ENCODE measurements at places on chromosomes 6 and 20. TPM values are rescaled to one million over a fixed set of nuclear protein-coding genes. Genes with fewer than 3 reads are reported as not detected.

- no peak for DNase-seq
Observed at GRCh38 chr20:9027626-9028025, 41.3 kb upstream of the PLCB4 start.

- DNase-seq: no peak
Observed at GRCh38 chr6:155993240-155993639, 537.6 kb upstream of the NOX3 start.

- no peak for DNase-seq
Observed at GRCh38 chr6:142756215-142756630, 188.8 kb downstream of the HIVEP2 start.

DNA sequence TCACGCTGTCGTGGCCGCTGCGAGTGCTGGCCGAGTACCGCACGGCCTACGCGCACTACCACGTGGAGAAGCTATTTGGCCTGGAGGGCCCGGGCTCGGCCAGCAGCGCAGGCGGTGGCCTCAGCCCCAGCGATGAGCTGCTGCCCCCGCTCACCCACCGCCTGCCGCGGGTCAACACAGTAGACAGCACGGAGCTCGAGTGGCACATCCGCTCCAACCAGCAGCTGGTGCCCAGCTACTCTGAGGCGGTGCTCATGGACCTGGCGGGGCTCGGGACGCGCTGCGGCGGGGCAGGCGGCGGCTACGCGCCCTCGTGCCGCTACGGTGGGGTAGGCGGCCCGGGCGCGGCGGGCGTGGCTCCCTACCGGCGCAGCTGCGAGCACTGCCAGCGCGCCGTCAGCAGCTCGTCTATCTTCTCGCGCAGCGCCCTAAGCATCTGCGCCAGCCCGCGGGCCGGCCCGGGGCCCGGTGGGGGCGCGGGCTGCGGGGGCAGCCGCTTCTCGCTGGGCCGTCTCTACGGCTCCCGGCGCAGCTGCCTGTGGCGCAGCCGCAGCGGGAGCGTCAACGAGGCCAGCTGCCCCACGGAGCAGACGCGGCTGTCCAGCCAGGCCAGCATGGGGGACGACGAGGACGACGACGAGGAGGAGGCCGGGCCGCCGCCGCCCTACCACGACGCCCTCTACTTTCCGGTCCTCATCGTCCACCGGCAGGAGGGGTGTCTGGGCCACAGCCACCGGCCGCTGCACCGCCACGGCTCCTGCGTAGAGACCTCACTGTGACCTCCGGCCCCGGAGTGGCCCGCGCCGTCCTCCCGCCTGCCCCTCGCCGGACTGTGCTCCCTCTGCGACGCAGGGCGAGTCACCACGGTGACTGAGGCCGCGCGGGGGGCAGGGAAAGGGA is 5.7 kb downstream of the TMEM151B start:
- DNase-seq: peak; percentile 53

GRCh38 chr20:63430891-63431290 is 41.6 kb downstream of the KCNQ2 start:
- DNase-seq: no peak

DNA sequence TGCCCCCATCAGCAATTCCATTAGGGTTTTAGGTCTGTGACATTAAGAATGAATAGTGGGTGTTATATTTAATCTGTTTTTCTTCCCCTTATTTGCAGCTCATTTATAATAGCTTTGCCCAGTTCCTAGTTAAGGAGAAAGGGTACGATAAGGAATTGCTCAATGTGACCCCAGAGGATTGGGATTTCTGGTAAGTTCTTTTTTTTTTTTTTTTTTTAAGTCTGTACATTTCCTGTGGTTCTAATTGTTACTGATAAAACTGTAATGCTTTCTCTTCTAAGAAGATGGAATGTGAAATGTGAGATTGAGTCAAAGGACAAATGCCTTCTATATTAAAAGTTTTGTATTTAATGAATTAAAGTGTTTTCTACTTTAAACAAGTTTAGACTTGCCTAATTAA is 5.5 kb downstream of the NT5DC1 start:
- no peak for DNase-seq

Gene TGM6
- polyA plus RNA-seq: not detected

Gene POM121L2
- polyA plus RNA-seq: not detected

Gene ELOVL2
- polyA plus RNA-seq: 0.16 TPM

Data from lung (tissue), 17 donors.